Right kidney (tissue), 9 donors: ENCODE measurements at places on chromosomes 3 and 15.

- no peak for DNase-seq
These were observed 339.1 kb downstream of the KCNH8 start for GRCh38 chr3:19487386-19487785.

- no peak for DNase-seq
These were observed 319.8 kb downstream of the IGSF11 start for GRCh38 chr3:118714800-118715199.

- no peak for DNase-seq
These were observed 26.6 kb upstream of the THSD4 start for GRCh38 chr15:71088683-71089082.

DNA sequence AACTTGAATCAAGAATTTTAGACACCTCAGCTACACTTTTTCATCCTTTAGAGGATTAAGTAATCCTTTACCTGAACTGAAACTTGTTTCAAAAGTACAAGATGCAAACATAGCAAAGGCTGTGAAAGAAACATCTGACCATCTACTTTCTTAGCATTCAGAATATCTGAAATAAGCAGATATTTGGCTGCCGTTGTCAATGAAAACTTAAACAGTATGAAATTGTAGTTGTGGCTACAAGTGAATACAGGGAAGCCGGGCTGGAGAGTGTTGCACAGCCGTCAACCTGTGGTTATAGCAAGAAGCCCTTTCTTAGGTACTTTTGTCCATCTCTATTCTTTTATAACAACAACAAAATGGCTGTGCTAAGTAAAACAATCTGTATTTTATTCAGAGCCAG is 6.9 kb upstream of the CX3CR1 start:
- no peak for DNase-seq

GRCh38 chr3:38724392-38724736 is 74.9 kb upstream of the SCN5A start:
- DNase-seq = no peak

DNA sequence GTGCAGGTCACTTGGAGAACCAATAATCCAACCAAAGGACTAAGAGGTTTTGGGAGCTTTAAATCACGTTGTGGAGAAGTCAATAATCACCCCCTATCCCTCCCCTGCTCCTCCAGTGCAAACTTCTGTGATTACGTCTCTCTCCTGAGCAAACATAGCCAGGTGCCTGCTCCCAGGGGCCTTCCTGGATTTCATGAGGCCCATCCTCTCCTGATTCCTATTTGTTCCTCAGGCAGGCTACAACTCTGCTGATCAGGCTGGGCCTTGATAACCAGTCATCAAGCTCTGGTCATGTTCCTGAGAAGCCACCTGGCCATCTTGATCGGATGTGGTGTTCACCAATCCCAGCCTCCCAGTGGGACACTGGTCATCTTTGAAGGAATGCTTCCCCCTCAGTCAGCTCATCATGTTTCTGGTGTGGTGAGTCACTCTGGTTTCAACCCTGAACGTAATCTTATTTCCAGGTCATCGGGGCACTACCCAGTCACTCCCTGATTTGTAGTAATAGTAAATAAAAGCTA is 2.9 kb upstream of the ZNF710 start:
- no peak for DNase-seq

- no peak for DNase-seq
These were observed 41.6 kb upstream of the STRIT1 start for GRCh38 chr3:155334914-155335723.

- no peak for DNase-seq
These were observed 15.8 kb upstream of the P4HTM start for GRCh38 chr3:48974076-48974864.

DNA sequence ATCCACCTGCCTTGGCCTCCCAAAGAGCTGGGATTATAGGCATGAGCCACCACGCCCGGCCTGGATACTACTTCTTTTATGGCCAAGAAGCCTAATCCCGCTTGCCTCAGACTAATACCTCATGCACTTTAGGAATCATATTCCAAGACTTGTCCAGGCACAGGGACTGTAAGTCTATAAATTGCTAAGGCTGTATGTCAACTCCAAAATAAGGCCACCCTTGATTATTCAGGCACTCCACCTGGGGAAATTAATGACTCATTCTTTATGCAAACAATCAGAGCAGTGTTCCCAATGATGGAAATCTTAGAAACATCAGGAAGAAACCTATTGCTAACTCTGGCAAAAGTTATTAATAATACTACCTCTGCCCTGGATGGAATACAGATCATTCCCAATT is 98.4 kb downstream of the ERC2 start:
- DNase-seq = no peak

GRCh38 chr3:60304112-60304511 is 947.1 kb downstream of the FHIT start:
- DNase-seq = no peak

DNA sequence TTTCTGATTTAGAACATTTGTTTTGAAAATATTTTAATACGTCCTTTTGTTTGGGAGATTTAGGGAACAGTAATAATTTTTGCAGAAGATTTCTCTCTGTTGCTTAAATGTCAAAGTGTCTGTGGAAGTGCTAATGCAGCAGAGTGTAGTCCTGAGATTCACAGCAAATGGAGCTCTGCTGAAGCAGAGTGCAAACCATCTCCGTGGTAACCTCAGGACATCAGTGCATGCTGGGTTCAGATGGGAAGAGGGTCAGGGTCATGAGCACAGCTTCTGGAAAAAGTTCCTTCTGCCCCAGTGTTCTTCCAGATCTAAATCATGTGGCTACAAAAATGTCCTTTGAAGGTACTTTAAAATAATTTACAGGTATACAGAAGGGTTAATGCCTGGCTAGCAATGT is 39.9 kb upstream of the SLC9A9 start:
- DNase-seq = no peak

DNA sequence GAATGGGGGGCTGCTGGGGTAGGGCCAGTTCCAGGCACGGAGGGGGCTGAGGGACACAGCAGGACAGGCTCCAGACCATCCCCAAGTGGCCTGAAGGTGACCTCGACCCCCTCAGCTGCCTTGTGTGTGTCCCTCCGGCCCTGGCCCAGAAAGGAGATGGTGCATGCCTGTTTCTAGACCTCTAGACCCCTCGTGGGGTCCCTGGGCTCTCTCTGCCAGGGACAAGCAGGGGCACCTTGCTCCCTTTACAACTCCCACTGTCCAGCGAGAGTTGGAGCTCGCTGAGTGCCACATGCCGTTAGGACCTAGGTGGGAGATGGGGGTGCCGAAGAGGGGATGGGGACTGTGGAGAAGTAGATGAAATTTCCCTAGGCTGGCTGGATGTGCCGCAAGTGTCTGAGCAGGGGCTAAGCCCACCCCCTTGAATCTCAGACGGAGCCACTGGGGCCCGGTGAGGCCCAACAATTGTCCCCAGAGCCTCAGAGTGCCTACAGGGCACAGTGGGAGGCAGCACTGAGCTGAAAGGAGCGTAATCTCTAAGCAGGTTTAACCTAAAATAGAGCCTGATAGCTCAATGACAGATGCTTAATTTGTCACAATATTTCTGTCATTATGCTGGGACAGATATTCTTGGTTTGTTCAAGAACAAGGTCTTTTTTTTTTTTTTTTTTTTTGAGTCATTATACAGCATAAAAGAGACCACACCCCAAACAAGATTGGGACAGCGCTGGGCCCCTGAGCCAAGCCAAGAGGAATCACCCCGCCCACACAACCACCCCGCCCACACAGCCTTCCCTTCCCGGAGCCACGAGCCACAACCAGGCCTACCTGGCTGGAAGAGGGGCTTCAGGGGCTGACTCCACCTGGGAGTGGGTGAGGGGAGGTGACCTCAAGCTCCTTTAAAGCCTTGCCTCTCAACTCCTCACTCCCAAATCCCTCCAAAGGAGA is 23.6 kb upstream of the KLF13 start:
- no peak for DNase-seq

GRCh38 chr3:147122350-147122749 is 284.0 kb downstream of the ZIC4 start:
- no peak for DNase-seq

DNA sequence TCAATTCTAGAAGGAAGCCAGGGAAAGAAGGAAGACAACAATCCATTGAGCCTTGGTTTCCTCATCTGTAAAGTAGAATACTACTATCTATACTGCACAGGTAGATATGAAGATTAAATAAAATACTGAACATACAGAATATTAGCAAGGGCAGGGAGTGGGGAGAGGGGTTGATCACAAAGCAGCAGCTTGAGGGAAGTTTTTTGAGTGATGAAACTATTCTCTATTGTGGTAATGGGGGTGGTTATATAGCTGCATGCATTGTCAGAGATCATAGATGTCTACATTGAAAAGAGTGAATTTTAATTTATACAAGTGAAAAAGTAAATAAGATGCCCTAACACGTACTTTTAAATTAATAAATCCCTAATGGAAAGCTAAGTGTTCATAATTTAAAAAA is 242.6 kb upstream of the LRTM1 start:
- no peak for DNase-seq
